ENCODE measurements at places on chromosomes 1 and 21.

- DNase-seq, result no peak
These were observed 34.1 kb upstream of the H6PD start for GRCh38 chr1:9200441-9200840.

DNA sequence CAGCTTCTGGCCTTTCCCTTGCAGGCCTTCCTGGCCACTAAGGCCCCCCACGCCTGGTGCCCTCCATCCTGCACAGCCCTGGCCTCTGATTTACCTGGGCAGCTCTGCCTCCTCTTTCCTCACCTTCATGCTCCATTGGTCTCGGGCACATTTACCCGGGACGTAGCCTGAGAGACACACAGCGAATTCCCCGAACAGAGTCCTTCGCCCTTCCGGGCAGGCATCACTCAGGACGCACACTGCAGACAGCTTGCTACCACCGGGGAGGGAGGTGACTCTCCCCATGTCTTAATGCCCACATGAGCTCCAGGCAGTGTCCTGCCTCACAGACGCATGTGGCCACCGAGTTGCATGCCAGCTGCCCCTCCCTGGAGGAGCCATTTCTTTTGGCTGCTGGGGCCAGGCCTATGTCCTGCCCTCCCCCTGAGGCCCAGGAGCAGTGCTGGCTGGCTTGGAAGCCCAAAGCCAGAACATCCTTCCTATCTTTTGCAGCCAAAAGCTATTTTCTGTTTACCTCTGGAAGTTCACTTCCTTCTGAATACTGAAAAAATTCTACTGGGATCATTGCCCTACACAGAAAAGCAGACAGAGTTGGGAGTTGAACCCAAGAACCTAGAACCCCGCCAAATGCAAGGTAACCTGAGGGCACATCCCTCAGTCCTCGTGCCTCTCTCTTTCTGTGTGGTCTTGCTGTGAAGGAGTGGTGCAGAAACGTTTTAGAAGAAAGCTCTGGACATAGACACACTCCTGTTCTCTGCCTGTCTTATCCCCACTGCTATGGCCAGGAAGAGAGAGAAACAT is 209.5 kb downstream of the TOMM20 start:
- DNase-seq, result no peak

GRCh38 chr21:25897383-25897782 is 162.6 kb downstream of the GABPA start:
- no peak for DNase-seq

DNA sequence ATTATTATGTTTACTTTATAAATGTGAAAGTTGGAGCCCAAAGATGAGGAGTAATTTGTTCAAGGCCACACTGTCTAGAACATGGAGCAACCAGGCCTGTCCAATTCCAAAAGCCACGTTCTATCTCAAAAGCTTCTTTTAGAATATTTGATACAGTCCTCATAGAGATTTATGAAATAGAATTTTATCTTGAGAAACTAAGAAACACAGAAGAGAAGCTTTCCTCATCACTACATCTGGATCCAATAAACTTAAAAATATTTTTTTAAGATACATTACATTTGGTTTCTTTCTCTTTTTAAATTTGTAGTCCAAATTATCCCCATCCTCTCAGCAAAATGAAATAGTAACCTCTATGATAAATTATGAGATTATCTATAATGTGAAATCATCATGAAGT is 58.9 kb downstream of the DDAH1 start:
- DNase-seq, result no peak

DNA sequence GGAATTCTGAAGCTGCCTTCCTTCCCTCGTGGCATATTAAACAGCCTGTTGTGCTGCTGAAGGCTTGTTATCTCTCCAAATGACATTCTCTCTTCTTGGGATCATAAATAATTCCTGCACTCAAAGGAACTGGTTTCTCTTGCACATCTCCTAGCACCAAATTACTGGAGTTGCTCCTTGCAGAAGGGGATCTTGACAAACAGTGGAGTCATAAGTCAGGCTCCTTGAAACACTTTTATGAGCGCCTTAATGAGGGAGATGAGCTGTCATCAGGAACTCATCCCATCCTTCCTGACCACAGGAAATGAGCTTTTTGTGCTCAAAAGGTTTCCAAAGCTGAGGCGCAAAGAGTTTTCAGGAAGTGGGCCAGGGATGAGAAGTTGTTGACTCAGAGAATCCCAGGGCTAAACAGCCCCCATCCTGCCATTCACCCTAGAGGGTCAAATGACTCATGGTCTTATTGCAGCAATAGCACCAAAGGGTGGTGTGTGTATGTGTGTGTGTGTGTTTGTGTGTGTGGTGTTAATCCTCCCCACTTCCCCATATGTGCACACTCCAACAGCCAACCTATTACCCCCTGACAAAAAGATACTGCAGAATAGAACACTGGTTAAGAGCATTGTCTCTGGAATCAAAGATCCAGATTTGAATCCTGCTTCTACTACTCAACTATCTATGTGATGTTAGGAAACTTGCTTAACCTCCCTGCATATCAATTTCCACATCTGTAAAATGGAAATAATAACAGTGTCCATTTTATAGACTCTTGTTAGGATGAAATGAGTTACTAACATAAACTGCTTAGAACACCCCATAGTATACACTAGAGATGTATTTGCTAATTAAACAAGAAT is 2.8 kb upstream of the PHC2 start:
- DNase-seq, result no peak

DNA sequence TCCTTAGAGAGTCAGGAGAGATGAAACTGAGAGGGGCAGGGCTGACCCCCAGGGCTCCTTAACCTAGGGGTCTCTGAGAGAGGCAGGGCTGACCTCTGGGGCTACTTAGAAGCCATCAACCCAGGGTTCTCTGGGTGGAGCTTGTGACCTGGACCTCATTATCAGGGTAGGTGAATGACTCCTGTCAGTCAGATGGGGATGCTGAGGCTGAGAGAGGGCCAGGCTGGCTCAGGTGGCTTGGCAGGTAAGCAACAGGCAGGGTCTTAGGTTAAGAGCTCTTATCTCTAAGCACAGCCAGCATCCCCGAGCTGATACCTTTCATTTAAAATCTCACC is 160.9 kb downstream of the PTPRU start:
- DNase-seq, result no peak

GRCh38 chr1:185062710-185063370 is 17.5 kb downstream of the RNF2 start:
- DNase-seq, result no peak

- no peak for DNase-seq
These were observed 228.4 kb upstream of the DMRTA2 start for GRCh38 chr1:50651476-50652263.

Data from T follicular helper cell (primary cell).